Activated CD4-positive, alpha-beta T cell treated with anti-CD3 and anti-CD28 coated beads for 36 hours (primary cell): ENCODE measurements at places on chromosomes 11 and 22. TPM values are rescaled to one million over a fixed set of nuclear protein-coding genes. Genes with fewer than 3 reads are reported as not detected.
A peak's percentile ranks its signal among the peaks of the same experiment; 100 is the strongest.

- H3K27me3 ChIP-seq, result peaks cover 8% of the 10 kb centered on the region
- peaks cover 43% of the 10 kb centered on the region for H3K4me1 ChIP-seq
- H3K27ac ChIP-seq, result peak overlapping the region; percentile 19
- H3K36me3 ChIP-seq, result no peaks in the 10 kb centered on the region
Observed at GRCh38 chr22:32723643-32724042, 77.9 kb upstream of the TIMP3 start.

DNA sequence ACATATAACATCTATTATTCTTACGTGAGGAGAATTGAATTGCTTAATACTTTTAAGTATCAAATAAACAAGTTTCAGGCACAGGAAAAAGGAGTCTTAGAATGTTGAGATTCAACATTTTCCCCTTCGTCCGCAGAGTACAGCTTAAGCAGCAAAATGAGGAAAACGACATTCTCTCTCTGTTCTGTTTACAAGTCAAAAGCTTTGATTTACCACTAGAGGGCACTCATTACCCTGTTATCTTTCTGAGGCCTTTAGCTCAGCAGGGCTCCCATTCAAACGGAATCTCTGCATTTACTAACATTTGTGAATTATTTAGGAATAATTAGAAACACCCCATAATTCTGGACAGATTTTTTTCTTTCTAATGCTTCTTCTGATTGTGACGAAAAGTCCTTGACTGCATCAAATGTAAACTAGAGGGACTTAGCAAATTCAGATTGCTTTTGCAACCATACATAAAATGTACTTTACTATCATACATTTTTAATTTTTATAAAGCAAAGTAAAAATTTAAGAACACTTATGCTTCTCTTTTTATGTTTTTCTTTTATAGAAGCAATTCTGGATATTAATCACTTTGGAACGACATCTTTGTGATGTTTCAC, 75.0 kb downstream of the JRKL start:
- H3K4me1 ChIP-seq, result peaks cover 3% of the 10 kb centered on the region
- peaks cover 5% of the 10 kb centered on the region for H3K27me3 ChIP-seq
- H3K27ac ChIP-seq, result no peak overlapping the region

GRCh38 chr11:131672191-131672590, 301.8 kb downstream of the NTM start:
- no peak for DNase-seq
- H3K36me3 ChIP-seq, result no peaks in the 10 kb centered on the region
- H3K27ac ChIP-seq, result no peak overlapping the region
- no peak overlapping the region for H3K4me3 ChIP-seq
- H3K27me3 ChIP-seq, result peaks cover 4% of the 10 kb centered on the region
- H3K4me1 ChIP-seq, result peaks cover 3% of the 10 kb centered on the region

DNA sequence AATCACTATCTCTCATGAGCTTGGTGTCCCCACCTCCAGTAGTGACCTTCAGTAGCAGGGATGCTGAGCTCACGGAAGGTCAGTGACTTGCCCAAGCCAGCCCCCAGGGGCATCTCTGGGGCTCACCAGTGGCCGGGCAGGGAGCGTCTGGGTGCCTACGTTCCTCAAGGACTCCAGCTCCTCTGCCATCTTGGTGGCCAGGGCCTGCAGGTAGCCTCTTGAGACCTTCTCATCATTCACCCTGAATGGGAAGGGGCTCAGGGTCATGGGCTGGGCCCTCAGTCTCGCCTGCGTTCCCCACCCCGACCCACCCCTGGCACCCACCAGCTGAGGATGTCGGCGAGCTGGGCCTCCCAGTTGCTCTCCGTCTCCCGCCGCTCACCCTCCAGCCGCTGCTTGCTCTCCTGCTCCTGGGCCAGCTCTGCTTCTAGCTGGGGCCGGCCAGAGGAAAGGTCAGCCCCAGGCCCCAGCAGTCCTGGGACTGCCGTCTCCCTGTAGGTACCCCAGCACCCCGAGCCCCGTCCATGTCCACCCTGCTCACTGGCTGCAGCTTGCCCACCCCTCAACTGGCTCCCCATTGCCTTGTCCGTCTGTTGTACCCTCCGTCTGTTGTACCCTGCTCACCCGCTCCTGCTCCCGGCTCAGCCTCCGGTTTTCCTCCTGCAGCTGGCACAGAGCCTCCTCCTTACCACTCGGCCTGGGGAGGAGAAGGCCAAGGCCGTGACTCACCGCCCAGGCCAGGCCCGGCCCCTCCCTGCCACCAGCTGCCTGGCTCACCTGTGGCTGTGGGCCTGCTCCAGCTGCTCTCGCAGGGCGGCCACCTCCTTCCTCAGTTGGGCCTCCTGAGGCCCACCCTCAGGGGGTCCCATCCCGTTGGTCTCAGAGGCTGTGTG, 9.5 kb downstream of the CDC42BPG start:
- H3K36me3 ChIP-seq, result no peaks in the 10 kb centered on the region
- no peaks in the 10 kb centered on the region for H3K27me3 ChIP-seq
- H3K4me3 ChIP-seq, result no peak overlapping the region
- H3K27ac ChIP-seq, result no peak overlapping the region
- DNase-seq, result no peak

Gene KCNQ1OT1
- 0.16 TPM for total RNA-seq

- no peak overlapping the region for H3K27ac ChIP-seq
- no peaks in the 10 kb centered on the region for H3K36me3 ChIP-seq
- H3K27me3 ChIP-seq, result peaks cover 50% of the 10 kb centered on the region
- H3K4me3 ChIP-seq, result no peak overlapping the region
- H3K4me1 ChIP-seq, result no peaks in the 10 kb centered on the region
Observed at GRCh38 chr22:48923996-48924395, 903.7 kb downstream of the BRD1 start.

GRCh38 chr11:12741671-12742216, 67.5 kb downstream of the TEAD1 start:
- no peaks in the 10 kb centered on the region for H3K4me1 ChIP-seq
- H3K27me3 ChIP-seq, result peaks cover 21% of the 10 kb centered on the region
- no peak for DNase-seq
- H3K27ac ChIP-seq, result no peak overlapping the region
- no peaks in the 10 kb centered on the region for H3K36me3 ChIP-seq

Gene LARGE2
- 0.75 TPM for total RNA-seq
